ENCODE measurements at places on chromosomes 1 and 21. TPM values are rescaled to one million over a fixed set of nuclear protein-coding genes. Genes with fewer than 3 reads are reported as not detected.
A peak's percentile ranks its signal among the peaks of the same experiment; 100 is the strongest.

DNA sequence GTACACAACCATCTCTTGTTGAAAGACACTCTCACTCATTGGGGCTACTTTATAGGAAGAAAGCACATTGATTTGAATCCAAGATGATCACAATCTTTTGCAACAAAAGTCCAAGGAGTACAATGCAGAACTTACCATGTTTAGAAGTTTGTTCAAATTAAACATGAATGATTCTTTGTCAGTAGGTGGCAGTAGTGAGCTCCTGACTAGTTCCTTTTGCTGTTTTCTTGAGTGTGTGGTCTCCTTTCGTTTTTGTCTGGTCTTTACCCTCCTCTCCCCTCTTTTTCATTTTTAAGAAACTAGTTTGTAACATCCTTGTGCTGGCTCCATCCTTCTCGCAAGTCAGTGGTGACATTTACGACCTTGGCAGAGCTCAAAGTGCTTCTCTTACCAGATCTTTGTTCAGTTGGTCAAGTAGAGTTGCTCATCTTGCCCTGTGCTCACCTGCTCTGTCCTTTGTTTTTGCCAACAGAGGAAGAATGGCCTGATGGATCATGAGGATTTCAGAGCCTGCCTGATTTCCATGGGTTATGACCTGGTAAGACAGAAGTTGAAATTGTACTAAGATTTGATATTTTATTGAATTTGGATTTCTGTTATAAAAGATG lies 35.7 kb upstream of the MTR start:
- no peaks in the 10 kb centered on the region for H3K27me3 ChIP-seq
- no peak overlapping the region for H3K4me3 ChIP-seq
- no peaks in the 10 kb centered on the region for H3K36me3 ChIP-seq
- H3K4me1 ChIP-seq = peaks cover 6% of the 10 kb centered on the region

- peaks cover 83% of the 10 kb centered on the region for H3K4me1 ChIP-seq
- H3K27me3 ChIP-seq = no peaks in the 10 kb centered on the region
- no peak for DNase-seq
- no peak overlapping the region for H3K4me3 ChIP-seq
Observed at GRCh38 chr1:91806181-91806768, 79.7 kb downstream of the TGFBR3 start.

DNA sequence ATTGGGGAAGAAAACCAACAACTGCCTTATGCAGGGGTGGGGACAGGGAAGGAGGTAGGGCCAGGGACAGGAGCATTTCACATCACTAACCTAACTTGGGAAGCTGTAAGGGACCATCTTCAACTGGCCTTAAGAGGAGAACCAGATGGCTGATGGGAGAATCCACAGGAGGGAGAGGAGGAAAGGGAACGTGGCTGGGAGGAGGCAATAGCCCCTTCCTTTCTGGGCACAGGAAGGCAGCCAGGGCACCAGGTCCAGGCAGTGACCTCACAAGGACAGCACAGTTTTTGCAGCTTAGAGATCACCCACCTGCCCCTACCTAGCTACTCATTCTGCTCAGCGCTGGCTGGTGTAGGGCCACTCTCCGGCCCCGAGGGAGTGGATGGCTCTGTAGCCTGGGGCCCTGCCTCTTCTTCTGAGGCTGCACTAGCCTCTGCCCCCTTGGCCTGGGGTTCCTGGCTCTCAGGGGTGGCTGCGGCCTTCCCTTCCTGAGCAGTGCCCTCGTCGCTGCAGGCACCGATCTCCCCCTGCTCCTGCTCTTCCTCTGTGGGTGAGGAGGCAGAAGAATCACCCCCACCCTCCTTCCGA lies 1.7 kb downstream of the MARCKSL1 start:
- peak overlapping the region; percentile 84 for H3K4me3 ChIP-seq
- no peak overlapping the region for H3K27ac ChIP-seq
- peaks cover 4% of the 10 kb centered on the region for H3K36me3 ChIP-seq
- no peak for DNase-seq

The BCAN gene
- not detected for total RNA-seq

GRCh38 chr1:223538981-223539380 lies 126.5 kb downstream of the CAPN8 start:
- no peak overlapping the region for H3K4me3 ChIP-seq
- H3K36me3 ChIP-seq = no peaks in the 10 kb centered on the region
- H3K27ac ChIP-seq = no peak overlapping the region

The KDF1 gene
- 1.1 TPM for total RNA-seq

DNA sequence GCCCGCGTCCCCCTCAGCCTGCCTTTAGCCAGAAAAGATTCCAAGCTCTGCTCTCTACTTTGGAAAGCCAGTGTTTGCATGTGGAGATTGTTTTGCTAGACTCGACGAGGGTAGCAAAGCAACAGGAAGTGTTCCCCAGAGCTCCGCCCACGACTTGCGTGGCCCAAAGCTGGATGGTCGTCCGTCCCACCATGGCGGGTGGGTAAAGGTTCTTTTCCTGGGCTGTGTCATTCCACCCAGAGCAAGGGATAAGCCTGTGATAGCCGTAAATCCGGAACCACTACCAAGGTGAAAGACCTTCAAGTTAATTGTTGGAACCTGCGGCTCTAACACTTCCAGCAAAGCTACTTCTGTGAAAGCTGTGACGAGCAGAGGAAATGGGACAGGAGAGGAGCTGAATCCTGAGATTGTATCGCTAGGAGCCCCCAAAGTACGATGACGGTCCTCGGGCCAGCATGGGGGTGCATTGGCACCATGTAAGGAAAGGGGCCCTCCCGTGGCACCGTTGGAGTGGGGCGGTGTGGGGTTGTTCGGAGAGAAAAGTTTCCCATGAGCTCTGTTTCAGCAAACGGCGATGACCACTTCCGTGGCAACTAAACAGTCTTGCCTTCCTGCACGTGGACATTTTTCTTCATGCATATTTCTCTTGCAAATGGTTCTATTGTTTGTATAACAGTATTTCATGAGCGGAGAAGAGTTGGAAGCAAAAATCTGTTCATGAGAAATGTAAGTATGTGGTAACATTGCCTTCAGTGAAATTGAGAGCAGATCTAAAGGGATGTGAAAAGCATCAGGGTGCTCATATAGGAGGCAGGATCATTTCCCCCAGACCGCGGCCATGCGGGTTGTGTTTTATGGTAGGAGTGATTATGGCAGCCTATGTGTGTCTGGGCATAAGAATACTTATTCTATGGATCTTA lies 8.4 kb downstream of the MX2 start:
- peak; percentile 66 for DNase-seq
- H3K4me1 ChIP-seq = peaks cover 55% of the 10 kb centered on the region
- peaks cover 4% of the 10 kb centered on the region for H3K36me3 ChIP-seq
- H3K27ac ChIP-seq = peak overlapping the region; percentile 83

The PLEKHA6 gene
- 0.31 TPM for total RNA-seq

- no peak for DNase-seq
- peaks cover 5% of the 10 kb centered on the region for H3K27me3 ChIP-seq
- no peaks in the 10 kb centered on the region for H3K36me3 ChIP-seq
- H3K4me1 ChIP-seq = peaks cover 24% of the 10 kb centered on the region
- H3K4me3 ChIP-seq = no peak overlapping the region
Observed at GRCh38 chr1:175070818-175071217, 3.2 kb downstream of the TNN start.

- H3K4me1 ChIP-seq = no peaks in the 10 kb centered on the region
- no peak for DNase-seq
- H3K27ac ChIP-seq = no peak overlapping the region
- no peak overlapping the region for H3K4me3 ChIP-seq
- H3K27me3 ChIP-seq = peaks cover 18% of the 10 kb centered on the region
- H3K36me3 ChIP-seq = no peaks in the 10 kb centered on the region
Observed at GRCh38 chr1:48873944-48874343, 97.3 kb upstream of the BEND5 start.

The FMO5 gene
- 0.82 TPM for total RNA-seq

GRCh38 chr21:43609501-43610340 lies 49.6 kb downstream of the HSF2BP start:
- H3K4me1 ChIP-seq = peaks cover 11% of the 10 kb centered on the region
- no peak for DNase-seq
- no peak overlapping the region for H3K27ac ChIP-seq

The PTGER3 gene
- 0.05 TPM for total RNA-seq

The DNAJC6 gene
- 3.1 TPM for total RNA-seq

The LRRC7 gene
- total RNA-seq = 0.22 TPM

DNA sequence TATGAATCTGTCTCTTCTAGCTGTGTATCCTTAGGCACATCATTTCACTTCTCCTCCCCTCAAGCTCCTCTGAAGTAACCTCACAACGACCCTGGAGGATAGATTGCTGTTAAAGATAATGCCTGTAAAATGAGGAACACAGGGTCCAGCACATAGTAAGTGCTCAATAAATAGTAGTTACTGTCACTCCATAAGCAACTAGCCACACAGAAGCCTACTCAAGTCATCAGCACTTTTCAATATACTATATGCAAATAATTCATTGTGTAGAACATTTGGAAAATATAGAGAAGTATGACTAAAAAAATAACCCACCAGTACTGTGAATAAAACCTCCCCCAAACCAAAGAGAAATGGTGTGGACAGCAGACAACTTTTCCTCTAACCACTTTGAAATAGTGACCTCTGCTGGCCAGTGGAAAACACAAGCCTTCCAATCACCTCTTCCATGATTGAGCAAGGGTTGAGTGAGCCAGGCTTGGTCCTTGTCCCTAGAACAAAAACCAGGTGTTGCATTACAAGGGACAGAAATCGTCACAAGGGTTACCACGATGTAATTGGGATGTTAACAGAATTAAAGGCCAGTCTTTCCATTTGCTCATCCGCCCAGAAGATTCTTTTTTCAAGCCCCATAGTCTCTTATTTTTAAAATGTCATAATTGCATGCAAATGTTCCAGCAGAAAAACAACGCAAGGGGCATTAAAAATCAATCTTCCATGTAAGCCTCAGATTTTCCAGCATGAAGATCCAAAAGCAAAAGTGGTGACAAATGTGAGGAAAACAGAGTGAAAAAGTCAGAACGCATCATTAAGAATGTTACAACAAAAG lies 15.7 kb upstream of the GLIS1 start:
- H3K27me3 ChIP-seq = no peaks in the 10 kb centered on the region
- no peaks in the 10 kb centered on the region for H3K36me3 ChIP-seq
- H3K4me3 ChIP-seq = no peak overlapping the region
- no peaks in the 10 kb centered on the region for H3K4me1 ChIP-seq
- peak; percentile 18 for DNase-seq

GRCh38 chr1:176643536-176643935 lies 180.6 kb downstream of the PAPPA2 start:
- H3K4me3 ChIP-seq = no peak overlapping the region
- no peak overlapping the region for H3K27ac ChIP-seq
- H3K27me3 ChIP-seq = no peaks in the 10 kb centered on the region
- no peaks in the 10 kb centered on the region for H3K4me1 ChIP-seq

The PDE9A gene
- total RNA-seq = 19.3 TPM

GRCh38 chr1:110207831-110208230 lies 2.3 kb upstream of the KCNC4 start:
- H3K27me3 ChIP-seq = no peaks in the 10 kb centered on the region
- H3K27ac ChIP-seq = no peak overlapping the region
- peaks cover 4% of the 10 kb centered on the region for H3K36me3 ChIP-seq
- no peak overlapping the region for H3K4me3 ChIP-seq

The FLG2 gene
- not detected for total RNA-seq

The REN gene
- not detected for total RNA-seq

The PRKAA2 gene
- total RNA-seq = not detected

- H3K27ac ChIP-seq = no peak overlapping the region
- no peaks in the 10 kb centered on the region for H3K27me3 ChIP-seq
- DNase-seq = no peak
- no peak overlapping the region for H3K4me3 ChIP-seq
- peaks cover 27% of the 10 kb centered on the region for H3K4me1 ChIP-seq
Observed at GRCh38 chr1:154474802-154475201, 27.2 kb upstream of the TDRD10 start.

The MAP10 gene
- total RNA-seq = 1.9 TPM

DNA sequence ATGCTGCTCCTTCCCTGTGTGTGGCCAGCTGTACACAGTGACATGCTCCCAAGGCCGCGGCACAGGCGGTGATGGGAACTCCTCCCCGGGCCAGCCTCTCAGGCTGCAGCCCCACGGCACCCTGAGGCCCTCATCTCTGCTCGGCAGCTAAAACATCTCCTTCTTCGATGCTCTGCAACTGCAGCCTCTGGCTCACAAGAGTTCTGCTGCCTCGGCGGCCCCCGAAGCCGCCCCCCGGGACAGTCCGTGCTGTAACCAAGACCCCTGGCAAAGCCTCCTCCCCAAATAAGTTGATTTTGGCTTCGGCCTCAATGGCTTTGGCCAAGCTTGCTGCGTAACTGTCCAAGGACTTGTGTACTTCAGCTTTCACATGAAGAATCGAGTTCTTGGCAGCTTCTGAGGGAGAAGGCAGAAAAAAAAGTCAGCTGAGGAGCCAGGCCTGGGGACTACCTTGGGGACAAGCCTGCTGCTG lies 51.3 kb downstream of the GPR161 start:
- no peaks in the 10 kb centered on the region for H3K27me3 ChIP-seq
- DNase-seq = no peak
- H3K36me3 ChIP-seq = no peaks in the 10 kb centered on the region
- H3K4me1 ChIP-seq = peaks cover 14% of the 10 kb centered on the region
- H3K27ac ChIP-seq = no peak overlapping the region
